ENCODE measurements at places on chromosomes 12 and 14.

DNA sequence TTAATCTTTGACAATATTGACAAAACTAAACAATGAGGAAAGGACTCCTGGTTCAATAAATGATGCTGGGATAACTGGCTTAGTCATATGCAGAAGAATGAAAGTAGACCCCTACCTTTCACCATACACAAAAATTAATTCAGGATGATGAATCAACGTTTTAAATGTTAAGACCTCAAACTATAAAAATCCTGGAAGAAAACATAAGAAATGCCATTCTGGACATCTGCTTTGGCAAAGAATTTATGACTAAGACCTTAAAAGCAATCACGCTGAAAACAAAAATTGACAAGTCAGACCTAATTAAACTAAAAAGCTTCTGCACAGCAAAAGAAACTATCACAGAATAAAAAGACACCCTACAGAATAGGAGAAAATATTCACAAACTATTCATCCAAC is 97.4 kb downstream of the LMNTD1 start:
- DNase-seq = no peak

GRCh38 chr12:128729628-128730121 is 94.1 kb downstream of the SLC15A4 start:
- DNase-seq = no peak

GRCh38 chr12:89984846-89985245 is 276.2 kb upstream of the ATP2B1 start:
- DNase-seq = no peak

GRCh38 chr14:94650806-94651805 is 38.9 kb downstream of the SERPINA3 start:
- DNase-seq = no peak
